ENCODE measurements at places on chromosomes 5 and 9. TPM values are rescaled to one million over a fixed set of nuclear protein-coding genes. Genes with fewer than 3 reads are reported as not detected.

The FCN2 gene
- 2.0 TPM for total RNA-seq

GRCh38 chr9:134425401-134425800 is 99.1 kb downstream of the RXRA start:
- no peak for DNase-seq

- DNase-seq = no peak
Observed at GRCh38 chr9:136607334-136607919, 55.3 kb upstream of the EGFL7 start.

The LAMC3 gene
- total RNA-seq = 1.1 TPM

DNA sequence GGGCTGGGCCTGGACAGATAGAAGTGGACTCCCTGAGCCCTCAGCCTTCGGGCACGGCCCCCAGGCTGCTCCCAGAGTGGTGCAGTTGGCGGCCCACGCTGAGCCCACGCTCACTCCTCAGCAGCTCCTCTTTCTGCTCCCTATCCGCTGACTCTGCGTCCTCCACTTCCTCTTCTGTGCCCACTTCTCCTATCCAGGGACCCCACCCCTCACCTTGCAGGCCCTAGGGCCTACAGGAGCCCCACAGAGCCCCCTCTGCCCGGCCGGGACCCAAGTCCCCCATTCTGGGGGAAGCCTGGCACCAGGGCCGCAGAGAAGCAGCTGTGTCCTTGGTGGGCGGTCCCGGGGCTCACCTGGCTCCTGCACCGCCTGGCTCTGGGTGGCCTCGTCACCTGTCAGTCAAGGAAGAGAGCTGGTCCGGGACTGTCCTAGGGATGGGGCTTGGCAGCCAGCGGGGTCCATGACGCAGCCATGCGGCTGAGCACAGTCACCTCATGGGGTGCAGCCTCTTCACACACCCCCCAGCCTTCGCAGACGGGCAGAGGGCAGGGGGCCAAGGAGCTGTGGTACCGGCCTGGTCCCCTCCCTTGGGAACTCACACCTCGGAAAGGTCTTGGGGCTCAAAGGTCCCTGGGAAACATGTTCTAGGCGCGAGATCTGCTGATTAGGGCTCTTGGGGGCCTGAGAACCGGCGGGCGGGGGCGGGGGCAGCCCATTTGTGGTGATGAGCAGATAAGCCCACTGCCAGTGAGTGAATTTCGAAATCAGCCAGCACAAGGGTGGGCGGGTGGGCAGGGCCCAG is 5.4 kb upstream of the NRARP start:
- DNase-seq = peak; percentile 30

The LCN10 gene
- total RNA-seq = 9.3 TPM

- DNase-seq = peak; percentile 19
Observed at GRCh38 chr9:136629001-136629878, 33.5 kb upstream of the EGFL7 start.

The IFNB1 gene
- not detected for total RNA-seq

DNA sequence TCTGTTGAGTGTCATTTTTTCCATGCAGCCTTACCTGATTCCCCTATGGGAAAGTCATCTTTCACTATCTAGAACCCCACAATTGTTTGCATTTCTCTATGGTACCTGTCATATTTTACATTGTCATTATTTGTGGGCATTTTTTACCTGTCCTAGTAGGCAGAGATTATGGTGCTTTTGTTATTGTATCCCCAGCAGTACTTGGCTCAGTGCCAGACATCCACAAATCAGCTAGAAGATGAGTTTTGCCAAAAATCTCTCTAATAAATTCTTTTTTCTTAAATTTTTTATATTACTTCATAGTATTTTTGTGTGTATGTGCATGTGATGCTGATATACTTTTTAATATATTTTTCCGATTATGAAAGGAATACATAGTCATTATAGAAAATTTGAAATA is 13.2 kb downstream of the GARNL3 start:
- DNase-seq = no peak

GRCh38 chr5:2700876-2701275 is 50.6 kb downstream of the IRX2 start:
- no peak for DNase-seq

DNA sequence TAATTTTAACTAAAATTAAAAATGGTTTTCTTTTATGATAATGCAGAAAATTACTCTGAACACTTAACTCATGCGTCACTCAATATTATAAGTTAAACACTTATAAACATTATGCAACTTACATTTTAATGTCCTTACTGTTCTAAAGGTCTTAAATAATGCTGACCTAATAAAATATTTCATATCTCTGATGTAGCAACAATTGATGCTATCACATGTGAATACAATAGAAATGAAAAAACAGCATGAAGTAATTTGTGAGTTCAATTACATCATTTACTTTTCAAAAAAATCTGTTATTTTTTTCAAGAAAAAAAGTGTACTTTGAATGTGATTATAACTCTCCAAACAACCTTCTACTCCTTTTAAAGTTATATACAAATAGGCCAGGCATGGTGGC is 26.4 kb upstream of the REEP5 start:
- no peak for DNase-seq

DNA sequence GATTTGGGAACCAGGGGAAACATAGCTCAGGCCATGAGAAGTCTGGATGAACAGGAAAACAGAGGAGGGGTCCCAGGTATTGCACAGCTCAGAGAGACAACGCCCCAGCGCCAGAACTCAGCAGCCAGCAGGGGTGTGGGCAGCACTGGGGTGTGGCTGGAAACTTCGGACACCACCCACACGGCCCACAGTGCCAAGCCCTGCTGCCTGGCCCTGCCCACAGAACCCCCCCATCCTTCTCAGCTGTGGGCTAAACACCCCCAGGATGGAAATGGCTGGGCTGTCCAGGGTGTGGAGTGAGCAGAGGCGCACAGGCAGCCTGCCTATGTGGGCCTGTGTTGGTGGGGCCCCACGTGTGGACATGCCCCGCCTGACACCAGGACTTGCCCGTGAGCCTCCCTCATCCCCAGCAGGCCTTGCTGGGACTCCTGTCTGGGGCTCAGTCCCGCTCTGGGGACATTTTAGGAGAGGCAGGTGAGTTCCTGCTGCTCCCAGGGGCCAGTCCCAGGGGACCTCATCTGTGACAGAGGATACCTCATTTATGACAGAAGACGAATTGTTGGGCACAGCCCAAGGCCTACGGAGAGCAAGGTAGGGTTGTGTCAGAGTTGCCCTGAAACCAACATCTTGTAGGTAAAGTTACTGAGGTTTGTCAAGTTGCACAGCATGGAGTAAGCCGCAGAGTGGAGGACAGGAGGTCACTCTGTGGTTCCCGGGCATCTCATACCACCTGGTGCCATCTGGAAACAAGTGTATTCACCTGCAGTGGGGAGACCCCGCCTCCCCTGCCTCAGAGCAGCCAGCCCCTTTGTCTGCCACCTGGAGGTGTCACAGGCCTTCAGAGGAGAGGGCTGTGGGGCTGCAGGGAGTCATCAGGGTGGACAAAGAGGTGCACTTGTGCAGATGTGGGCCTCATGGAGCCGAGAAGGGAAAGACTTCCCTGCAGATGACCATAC is 183.2 kb downstream of the AUH start:
- DNase-seq = no peak

The PCDHGC4 gene
- 1.4 TPM for total RNA-seq

GRCh38 chr9:89615661-89616060 is 10.8 kb downstream of the GADD45G start:
- no peak for DNase-seq

GRCh38 chr9:79581794-79582193 is 10.0 kb downstream of the TLE4 start:
- no peak for DNase-seq

- DNase-seq = no peak
Observed at GRCh38 chr5:141696431-141696830, 14.4 kb upstream of the ARAP3 start.

The RCL1 gene
- 10.1 TPM for total RNA-seq

DNA sequence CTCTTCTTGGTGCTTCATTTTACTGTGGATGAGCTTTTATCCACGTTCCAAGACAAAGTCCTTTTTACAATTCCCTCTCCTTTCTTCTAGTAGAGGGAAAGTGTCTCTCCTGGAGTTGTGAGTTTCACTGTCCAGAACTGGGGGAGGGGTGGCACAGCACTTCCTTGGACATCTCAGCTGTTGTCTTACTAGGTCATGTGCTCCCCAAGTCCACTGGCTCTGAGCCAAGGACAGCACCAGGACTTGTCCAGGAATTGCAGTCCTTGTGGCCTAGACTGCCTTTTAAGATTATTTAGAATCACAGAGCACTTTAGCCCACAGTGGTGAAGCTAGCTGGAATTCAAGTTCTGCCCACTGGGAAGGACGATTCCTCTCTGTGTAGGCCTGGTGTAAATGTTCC is 700.2 kb upstream of the PTPRD start:
- DNase-seq = peak; percentile 24

DNA sequence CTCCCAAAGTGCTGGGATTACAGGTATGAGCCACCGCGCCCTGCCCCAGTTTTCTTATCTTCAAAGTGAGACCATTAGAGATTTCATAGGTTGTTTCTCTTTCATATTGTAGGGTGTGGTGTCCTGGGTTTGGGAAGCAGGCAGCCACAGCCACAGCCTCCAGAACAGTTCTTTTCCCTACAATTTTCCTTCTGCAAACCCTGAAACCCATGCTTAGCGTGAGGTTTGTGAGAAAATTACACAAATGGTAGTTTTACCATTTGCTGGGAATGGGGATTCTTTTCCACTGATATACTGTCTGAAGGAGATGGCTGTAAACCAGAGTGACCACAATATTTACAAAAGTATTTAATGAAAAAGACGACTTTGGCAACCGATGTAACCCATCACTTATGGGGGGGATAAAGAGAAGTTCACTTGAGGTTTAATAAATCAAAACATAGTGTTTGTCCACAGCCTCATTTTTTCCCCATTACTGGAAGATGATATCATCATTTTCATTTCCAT is 26.7 kb upstream of the ECM2 start:
- no peak for DNase-seq

DNA sequence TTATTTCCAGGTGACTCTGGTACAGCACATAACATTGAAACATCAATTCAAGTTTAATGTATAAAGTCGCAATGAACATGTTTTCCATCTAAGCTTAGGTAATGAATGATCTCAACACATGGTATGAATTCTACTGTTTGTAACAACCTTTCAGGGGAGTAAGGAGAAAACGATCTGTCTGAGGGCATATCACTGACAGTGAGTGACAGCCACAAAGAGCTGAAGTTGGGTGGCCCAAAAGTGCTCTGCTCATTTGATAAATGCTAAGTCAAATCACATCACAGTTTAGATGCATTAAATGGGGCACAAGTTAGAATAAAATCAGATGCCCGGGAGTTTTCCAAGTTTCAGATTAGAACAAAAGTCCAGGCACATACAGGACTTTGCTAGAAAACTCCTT is 1.2 kb downstream of the FANCC start:
- DNase-seq = no peak

The FAM153A gene
- 0.50 TPM for total RNA-seq

The NUDT12 gene
- total RNA-seq = 11.1 TPM

- DNase-seq = no peak
Observed at GRCh38 chr9:117160254-117160653, 254.6 kb downstream of the ASTN2 start.

The RAB24 gene
- total RNA-seq = 18.8 TPM

- DNase-seq = no peak
Observed at GRCh38 chr5:33439905-33440481, 772 bp upstream of the TARS1 start.

The PCDHB9 gene
- total RNA-seq = 4.3 TPM

The LRRC19 gene
- not detected for total RNA-seq
